ENCODE measurements at places on chromosomes 2 and 18.

GRCh38 chr2:128158176-128158575 is 67.2 kb downstream of the UGGT1 start:
- no peak for DNase-seq

GRCh38 chr2:45028276-45028675 is 19.0 kb upstream of the SIX2 start:
- no peak for DNase-seq

DNA sequence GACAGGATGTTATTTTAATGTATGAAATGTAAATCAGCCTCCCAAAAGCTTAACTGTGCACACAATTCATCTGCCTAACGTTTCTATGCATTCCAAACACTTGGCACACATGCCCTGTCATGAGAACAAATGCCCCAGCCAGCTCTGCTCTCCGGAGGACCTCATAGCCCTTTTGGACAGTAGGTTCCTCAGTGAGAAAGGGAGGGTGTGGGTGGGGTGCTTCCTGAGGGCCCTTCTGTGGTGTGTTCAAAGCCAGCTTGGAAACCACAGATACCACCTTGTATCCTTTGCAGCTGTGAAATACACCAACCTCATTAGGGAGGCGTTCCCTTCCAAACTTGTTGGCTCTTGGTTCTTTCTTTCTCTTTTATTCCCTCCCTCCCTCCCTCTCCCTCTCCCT is 102.2 kb upstream of the ASB18 start:
- DNase-seq, result peak; percentile 37

- DNase-seq, result no peak
Measured at GRCh38 chr2:86673986-86674670, 46.0 kb upstream of the RMND5A start.

Measured in stimulated activated naive CD8-positive, alpha-beta T cell treated with anti-CD3 and anti-CD28 coated beads, Interleukin-15, Interleukin-2, amounts not matched to agents 100 U/mL and 50 U/mL, for 24 hours (primary cell).